Stimulated activated CD8-positive, alpha-beta memory T cell treated with anti-CD3 and anti-CD28 coated beads, Interleukin-12 subunit alpha, Interleukin-12 subunit beta, amount 100 ng/mL, for 4 hours (primary cell): ENCODE measurements at places on chromosomes 16 and 17.
A peak's percentile ranks its signal among the peaks of the same experiment; 100 is the strongest.

DNA sequence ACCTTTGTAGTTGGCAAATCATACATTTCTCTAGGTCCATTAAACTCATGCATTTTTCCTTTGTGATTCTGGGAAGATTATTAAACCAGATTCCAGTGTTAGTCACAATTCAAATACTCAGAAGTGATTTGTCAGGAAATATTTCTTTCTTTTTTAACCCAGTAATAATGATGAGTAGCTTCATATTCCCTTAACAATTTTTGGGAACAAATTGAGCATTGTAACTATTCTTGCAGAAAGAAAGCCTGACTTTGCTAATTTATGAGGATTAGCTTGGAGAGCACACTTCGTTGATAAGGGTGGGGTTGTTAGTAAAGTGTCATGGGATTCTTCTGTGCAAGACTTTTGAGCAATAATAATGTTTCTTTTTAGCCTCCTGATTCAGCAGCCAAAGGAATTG, 18.7 kb upstream of the KRT24 start:
- no peak for DNase-seq

- DNase-seq, result no peak
These were observed 116.2 kb downstream of the AATF start for GRCh38 chr17:37064956-37065355.

DNA sequence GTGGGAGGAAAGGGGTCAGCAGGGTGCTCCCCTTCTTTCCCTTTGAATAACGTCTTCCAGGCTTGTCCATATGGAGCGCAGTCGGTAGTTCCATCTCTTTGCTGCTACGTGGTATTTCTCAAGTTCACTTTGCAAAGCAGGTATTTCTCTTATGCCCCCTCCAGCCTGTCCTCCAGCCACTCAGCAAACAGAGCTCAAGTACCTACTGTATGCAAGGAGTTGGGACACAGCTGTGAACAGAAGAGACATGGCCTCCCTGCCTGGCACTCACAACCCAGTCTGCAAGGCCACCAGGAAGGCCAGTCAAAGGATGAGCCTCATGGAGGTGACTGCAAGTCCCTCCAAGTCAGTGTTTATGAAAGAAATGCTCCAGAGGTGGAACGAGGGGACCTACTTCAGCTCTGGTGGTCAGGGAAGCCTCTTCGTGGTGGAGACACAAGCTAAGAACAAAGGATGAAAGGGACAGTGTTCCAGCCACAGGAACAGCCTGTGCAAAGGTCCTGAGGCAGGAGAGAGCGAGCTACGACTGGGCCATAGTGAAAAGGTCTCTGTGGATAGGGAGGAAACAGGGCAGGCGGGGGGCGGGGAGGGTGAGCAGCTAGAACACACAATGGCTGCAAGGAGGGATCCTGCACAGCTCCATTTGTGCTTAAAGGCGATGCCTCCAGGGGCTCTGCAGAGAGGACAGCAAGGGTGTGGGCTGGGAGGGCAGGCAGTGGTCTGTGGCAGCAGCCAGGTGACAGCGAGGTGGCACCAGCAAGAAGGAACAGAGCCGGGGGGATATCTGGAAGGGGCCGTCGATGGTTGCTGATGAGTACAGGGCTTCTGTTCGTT, 32.6 kb downstream of the PPL start:
- no peak for DNase-seq

DNA sequence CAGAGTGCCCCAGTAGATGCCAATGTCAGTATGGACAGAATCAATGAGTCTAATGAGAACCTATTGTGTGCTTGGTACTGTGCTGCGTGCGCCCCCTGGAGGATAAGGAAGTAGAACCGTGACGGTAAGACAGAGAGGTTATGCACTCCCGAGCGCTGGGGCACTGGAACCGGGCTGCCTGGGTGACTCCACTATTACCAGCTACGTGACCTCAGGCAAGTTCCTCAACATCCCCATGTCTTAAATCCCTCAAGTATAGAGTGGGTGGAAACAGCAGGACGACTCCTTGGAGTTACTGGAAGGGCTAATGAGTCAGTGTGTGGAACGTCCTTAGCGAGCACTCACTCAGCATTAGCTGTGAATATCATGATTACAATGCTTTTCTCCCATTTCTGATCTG, 16.2 kb downstream of the CHST4 start:
- peak; percentile 4 for DNase-seq

- no peak for DNase-seq
These were observed at the start of gene TNFRSF17 for GRCh38 chr16:11964761-11965551. Gene TNFRSF17 (plus strand): TSS chr16:11965210. CDS start chr16:11965325, 115 bp downstream.
